Smooth muscle cell of the pulmonary artery (primary cell): ENCODE measurements at places on chromosomes 3 and 15. TPM values are rescaled to one million over a fixed set of nuclear protein-coding genes. Genes with fewer than 3 reads are reported as not detected.

The NAA80 gene
- 3.5 and 5.4 TPM in 2 replicates for total RNA-seq

The KLHL6 gene
- total RNA-seq, result under 0.01 TPM in 1 of 2 replicates, not detected in the other

The BCL6 gene
- 20.8 and 24.2 TPM in 2 replicates for total RNA-seq

The GPR149 gene
- not detected in 2 replicates for total RNA-seq

The SERINC4 gene
- total RNA-seq, result not detected in 2 replicates

The SAXO2 gene
- total RNA-seq, result 0.30 and 0.85 TPM in 2 replicates

The AHSG gene
- not detected in 2 replicates for total RNA-seq

The INSYN1 gene
- 1.3 and 3.3 TPM in 2 replicates for total RNA-seq
